ENCODE measurements at places on chromosomes 2 and 18.
A peak's percentile ranks its signal among the peaks of the same experiment; 100 is the strongest.

DNA sequence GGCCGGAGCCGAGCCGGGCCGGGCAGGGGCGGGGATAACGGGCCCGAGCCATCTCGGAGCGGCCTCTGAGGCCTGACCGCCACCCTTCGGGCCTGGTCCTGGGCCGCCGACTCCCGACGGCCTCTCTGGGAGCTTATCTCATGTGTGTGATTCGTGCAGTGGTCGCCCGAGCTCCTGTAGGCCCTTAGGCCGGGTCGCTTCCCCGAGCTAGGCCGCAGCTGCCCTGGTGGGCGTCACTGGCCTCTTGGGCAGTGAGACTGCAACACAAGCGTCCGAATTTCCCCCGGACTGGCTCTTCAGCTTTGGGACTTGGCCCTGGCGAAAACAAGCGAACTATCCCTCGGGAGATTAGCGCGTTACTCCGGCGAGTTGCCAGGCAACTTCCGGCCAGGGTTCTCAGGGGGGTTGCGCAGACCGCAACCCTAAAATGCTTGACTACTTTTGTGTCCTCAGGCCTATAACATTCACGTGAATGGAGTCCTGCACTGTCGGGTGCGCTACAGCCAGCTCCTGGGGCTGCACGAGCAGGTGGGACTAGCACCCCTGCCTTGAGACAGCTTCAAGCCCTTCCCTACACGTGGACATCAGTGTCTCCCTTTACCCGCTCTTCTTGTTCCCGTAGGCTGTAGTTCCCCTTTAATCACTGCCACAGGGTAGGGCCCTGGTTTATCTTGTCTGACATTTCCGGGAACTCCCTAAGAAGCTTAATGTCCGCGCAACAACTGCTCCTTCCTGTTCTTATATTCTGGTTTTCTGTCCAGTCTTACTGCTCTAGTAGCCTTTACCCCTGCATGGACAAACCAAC is 602 bp downstream of the SNX17 start:
- DNase-seq, result no peak

- DNase-seq, result no peak
Observed at GRCh38 chr2:98731894-98732349, 990 bp upstream of the MGAT4A start.

DNA sequence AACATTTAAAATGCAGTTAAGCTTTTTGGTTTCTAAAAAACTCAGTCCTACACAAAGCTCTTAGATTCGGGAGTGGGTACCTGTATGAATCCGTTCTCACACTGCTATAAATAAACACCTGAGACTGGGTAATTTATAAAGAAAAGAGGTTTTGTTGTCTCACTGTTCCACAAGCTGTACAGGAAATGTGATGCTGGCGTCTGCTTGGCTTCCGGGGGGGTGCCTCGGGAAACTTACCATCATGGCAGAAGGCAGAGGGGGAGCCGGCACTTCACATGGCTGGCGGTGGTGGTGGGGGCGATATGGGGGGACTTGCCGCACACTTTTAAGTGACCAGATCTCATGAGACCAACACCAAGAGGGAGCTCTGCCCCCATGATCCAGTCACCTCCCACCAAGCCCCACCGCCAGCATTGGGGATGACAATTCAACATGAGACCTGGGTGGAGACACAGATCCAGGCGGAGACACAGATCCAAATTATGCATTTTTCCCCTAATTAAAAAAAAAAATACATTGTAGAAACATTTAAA is 222.5 kb downstream of the GBX2 start:
- DNase-seq, result no peak

DNA sequence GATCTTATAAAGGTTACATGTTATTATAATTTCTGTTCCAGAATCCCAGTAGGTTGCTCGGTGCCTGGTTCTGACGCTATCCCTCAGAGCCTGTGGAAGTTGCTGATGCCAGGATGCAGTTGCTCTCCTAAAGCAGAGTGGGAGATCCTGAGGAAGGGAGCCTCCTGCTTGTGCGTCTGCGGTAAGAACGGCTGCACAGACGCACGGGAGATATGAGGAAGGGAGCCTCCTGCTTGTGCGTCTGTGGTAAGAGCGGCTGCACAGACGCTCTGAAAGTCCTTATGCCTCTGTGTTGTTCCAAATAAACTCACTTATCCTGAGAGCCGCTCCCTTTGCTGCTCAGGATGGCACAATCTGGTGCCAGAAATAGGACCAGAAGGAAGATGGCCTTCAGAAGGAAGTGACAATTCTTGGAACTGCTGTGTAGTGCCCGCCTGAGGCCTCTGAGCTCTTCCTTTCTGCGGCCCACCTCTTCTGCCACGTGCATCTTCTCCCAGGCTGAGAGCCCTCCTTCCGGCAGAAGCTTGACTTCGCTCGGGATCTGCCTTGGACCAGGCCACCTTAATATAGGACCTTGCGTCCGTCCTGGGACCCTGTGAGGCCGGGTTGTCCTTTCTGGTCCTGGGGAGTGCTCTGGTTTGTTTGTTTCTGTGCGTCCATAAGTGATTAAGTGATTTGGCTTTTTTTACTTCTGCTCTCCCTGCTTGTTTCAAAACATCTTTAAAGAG is 89.5 kb downstream of the RTP5 start:
- no peak for DNase-seq

DNA sequence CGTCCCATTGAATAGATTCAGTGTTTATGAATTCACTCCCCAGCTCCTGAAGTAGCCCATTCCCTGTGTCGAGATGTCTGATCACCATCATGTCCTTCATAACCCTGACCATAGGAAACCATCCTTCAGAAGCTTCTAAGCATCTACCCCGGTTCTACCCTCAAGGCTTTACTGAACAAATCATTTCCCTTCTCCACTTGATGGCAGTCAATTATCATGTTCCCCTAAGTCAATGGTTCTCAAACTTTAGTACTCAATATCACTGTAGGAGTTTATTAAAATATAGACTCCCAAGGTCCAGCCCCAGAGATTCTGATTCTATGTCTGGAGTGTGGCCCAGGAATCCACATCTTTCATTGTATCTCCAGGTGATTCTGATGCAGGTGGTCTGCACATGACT is 228.4 kb upstream of the SP5 start:
- no peak for DNase-seq

GRCh38 chr2:214706986-214707385 is 102.5 kb downstream of the BARD1 start:
- DNase-seq, result no peak

DNA sequence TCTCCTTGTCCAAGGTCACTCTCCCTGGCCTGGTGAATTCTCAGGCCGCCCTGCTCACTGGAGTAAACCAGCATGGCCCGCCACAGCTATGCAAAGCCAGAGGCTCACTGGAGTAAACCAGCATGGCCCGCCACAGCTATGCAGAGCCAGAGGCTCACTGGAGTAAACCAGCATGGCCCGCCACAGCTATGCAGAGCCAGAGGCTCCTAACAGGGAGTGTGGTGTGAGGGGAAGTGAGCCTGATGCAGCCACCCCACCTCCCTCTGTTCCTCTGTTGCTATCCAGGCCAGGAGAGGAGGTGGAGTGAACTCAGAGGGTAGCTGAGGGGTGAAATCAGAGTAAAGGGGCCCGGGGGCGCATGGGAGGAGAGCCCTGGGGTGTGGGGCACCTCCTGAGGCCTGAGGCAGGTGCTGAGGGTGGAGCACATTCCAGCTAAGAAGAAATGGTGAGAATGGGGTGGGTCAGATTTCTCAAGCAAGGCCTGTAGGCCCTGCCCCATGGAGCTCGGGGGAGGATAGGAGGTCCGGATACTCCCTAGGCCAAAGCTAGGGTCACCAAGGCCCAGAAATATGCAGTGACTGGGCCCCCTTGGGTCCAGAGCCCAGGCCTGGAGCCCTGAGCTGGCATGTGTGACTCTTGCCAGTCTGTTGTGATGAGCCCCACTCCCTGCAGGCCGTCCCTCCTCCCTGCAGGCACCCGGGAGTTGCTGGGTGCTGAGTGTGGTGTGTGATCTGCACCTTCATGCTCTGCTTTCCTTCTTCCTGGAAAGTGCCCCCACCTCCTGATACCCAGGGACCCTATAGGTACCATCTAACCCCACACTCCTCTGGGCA is 1.5 kb downstream of the ATP6V1B1 start:
- no peak for DNase-seq

- no peak for DNase-seq
Observed at GRCh38 chr2:64007924-64008323, 11.3 kb downstream of the VPS54 start.

- no peak for DNase-seq
Observed at GRCh38 chr2:10774394-10774793, 38.2 kb downstream of the PDIA6 start.

GRCh38 chr2:224086226-224086914 is 47.3 kb upstream of the SERPINE2 start:
- DNase-seq, result no peak

DNA sequence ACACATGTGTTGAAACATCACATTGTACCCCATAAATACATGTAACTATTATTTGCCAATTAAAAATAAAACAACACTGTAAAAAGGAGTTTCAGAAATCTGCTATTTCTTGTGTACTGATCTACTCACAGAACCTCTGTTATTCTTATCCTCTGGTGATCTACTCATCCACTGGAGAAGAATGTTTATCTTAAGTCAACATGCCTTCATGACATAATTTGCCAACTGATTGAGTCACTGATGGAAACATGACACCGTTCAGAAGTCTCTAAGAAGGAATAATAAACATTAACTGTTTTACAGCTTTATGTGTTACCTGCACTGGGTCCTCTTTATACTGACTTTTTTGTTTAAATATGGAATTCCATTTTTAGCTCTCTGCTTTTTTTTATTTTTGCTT is 555.2 kb downstream of the DCDC2C start:
- no peak for DNase-seq

DNA sequence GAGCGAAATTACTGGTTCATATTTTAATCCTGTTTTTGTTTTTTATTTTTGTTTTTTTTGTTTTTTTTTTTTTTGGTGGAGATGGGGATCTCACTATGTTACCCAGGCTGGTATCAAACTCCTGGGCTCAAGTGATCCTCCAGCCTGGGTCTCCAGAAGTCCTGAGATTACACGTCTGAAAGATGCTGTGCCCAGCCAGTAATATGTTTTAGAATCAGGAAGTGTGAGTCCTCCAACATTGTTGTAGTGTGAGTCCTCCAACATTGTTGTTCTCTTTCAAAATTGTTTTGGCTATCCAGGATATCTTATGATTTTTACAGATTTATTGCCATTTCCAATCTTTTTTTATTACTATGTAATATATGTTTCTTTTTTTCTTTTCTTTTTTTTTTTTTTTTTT is 23.1 kb downstream of the TPRKB start:
- no peak for DNase-seq

GRCh38 chr18:59665057-59666006 is 31.9 kb downstream of the CCBE1 start:
- no peak for DNase-seq

DNA sequence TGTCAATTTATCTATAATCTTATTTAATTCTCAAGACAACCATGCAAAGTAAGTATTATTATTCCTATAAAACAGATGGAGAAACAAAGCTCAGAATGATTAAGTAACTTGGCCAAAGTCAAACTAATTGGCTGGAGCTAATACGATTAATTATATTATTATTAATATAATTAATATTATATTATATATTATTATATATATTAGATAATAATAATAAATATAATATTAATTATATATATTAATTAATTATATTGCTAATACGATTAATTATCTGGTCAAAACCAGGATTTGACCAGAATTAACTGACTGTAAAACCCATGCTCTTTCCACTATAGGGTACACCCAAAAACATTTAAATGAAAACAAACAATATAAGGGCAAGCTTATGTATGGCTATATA is 52.4 kb downstream of the FARSB start:
- DNase-seq, result no peak

DNA sequence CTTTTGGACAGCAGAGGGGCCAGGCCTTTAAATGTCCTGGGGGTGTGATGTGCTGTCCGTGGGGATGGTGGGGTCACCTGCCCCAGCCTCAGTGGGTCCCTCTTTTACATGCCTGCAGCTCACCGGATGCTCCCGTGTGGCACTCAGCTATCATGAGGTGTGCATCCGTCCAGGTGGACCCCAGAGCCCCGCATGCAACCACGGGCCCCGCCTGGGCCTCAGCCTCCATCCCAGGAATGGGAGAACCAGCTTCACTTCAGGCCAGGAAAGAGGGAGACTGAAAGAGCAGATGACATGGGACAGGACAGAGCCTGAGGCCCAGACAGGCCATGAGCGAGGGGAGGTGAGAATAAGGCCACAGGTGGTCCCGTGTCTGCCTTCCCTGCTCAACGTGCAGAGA is 37.5 kb downstream of the RAMP1 start:
- no peak for DNase-seq

GRCh38 chr2:241511091-241511741 is 2.8 kb upstream of the STK25 start:
- DNase-seq, result no peak

- DNase-seq, result no peak
Observed at GRCh38 chr2:21043744-21044532, at the start of gene APOB. APOB (minus strand) TSS chr2:21044073; CDS start chr2:21043945, 128 bp downstream.

GRCh38 chr2:230794497-230794896 is 70.2 kb upstream of the ITM2C start:
- peak; percentile 15 for DNase-seq

GRCh38 chr2:8743261-8743660 is 61.4 kb downstream of the ID2 start:
- DNase-seq, result no peak

DNA sequence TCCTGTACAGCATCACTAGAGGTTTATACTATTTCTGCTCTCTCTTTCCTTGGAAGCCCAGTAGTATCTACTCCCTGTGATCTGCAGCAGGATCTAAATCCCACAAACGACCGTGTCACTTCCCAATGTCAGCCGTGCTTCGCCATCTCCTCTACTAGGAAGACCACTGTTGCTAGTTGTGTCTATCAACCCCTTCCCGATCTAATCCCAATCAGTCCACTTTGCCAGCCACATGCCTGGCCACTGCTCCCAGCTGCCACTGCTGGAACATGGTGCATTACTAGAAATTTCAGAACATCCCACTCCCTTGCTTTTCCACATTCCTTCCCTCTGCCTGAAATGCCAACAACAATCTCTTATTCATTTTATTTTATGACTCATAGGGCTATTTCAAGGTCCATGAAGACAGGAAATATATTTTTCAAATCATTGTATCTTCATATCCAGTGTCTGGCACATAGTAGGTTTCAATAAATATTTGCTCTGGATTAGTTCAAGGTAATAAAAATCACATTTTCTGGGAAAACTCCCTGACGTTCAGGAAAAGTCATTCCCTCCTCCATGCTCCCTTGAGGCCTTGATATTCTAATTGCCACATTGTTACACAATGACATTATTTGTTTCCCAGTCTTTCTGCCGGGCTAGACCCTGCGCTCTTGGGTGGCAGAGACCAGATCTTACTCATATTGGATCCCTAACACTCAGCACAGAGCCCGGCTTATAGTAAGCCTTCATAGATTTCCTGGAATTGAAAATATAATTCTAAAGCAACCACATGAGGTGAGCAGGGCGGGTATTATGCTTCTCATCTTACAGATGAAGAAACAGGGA is 2.1 kb upstream of the TRIB2 start:
- no peak for DNase-seq

Measured in stimulated activated CD4-positive, alpha-beta T cell treated with anti-CD3 and anti-CD28 coated beads, Interleukin-1b, Interleukin-23, amount 100 ng/mL, for 4 hours (primary cell).